Germinal center (tissue), 1 donor: ENCODE measurements at places on chromosomes 6 and 20.

GRCh38 chr6:153210083-153210482, 79.0 kb upstream of the RGS17 start:
- no peak for DNase-seq

- no peak for DNase-seq
Observed at GRCh38 chr6:167835260-167835659, 8.5 kb downstream of the AFDN start.

DNA sequence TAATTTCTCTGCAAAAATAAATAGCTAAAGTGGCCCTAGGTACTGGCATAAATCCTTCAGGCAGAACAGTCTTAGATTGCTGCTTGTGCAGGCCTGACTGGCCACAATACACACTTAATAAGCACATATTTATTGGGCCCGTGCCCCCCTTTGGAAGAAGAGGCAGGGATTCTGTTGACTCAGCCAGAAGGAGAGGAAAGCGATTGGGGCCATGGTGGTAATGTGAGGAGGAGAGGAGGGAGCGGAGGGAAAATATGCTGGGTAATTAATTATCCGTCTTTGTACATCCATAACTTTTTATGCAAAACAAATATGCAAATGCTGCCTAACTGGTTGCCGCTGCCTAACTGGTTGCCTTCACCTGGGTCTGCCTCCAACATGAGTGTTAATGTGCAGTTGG, 36.2 kb downstream of the CD40 start:
- no peak for DNase-seq

DNA sequence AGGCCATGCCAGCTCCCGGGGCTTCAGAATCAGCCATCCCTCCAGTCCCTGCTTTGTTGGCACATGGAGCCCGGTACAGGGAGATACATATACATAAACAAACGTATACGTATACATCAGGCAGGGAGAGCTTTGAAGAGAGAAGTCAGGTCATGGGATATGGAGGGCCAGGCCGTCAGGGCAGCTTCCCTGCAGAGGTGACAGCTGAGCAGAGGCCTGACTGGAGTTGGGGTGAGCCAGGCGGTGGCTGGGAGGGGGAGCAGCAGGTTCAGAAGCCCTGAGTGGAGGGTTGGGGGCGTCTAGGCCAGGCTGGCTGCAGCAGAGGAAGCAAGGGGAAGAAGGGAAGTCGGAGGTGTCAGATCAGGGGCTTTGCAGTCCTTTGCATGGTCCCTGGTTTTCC, 61.7 kb downstream of the STK35 start:
- no peak for DNase-seq

- DNase-seq, result no peak
Observed at GRCh38 chr6:94501516-94501915, 1075.8 kb upstream of the MANEA start.

DNA sequence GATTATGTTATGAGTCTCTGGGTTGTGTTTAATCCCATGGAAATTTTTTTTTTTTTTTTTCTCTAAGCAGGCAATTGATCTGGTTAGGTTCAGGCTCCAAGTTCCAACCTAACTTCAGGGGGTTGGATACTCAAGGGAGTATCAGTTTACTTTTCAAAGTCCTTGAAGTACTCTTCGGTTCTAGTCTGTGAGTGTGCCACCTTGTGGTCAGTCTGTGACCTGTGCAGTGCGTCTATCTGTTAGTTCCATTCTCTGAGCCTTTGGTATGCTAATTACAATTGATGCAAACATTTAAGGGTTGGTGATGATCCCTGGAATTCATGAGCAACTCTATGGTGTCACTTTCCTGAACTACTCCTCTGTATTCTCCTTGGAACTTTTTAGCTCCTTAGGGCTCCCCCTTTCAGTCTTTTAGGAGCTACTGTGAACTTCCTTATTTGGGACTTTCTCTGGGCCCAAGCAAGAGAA, 342.0 kb downstream of the SOX4 start:
- peak; percentile 7 for DNase-seq

DNA sequence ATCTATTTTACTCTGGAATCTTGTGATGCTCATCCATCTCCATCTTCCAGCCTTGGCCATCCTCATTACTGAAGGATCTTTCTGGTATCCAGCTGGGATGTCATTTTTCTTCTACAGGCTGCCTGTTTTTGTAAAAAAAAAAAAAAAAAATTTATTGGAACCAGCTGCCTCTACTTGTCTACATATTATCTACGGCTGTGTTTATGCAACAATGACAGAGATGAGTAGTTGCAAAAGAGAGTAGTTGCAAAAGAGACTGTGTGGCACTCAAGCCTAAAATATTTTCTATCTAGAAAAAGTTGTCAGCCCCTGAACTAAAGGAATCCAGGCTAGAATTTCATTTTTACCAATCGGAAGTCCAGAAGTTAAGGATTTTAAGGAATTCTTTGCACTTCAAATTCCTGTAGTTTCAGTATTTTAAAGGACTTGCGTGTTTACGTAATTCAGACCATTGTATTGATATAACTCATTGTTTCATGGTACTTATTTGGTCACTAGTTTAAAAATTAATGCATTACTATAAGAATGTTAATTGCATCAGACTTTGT, 38.6 kb upstream of the PLCG1 start:
- no peak for DNase-seq

- no peak for DNase-seq
Observed at GRCh38 chr6:23533311-23533710, 592.7 kb upstream of the NRSN1 start.

- DNase-seq, result no peak
Observed at GRCh38 chr20:53344891-53345290, 248.7 kb downstream of the ZNF217 start.

GRCh38 chr6:115393821-115394220, 666.9 kb downstream of the FRK start:
- DNase-seq, result no peak

DNA sequence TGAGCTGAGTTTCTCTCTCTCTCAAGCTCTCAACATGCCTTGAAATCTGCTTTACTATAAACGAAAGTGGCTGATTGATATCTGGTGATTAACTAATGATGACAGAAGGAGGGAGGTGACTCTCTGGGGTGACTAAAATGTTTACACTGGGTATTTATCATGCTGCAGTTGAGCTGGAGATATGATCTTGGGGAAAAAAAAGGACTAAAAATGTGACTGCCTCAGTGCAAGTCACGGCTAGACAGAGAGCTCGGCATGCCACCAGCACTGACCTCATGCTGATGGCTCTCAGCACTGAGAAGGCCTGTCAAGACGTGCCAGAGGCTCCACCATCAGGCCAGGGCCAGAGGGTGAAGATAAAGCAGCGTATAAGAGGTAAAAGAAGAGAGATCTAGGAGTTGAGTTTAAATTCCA, 103.1 kb upstream of the SPACA1 start:
- DNase-seq, result no peak

GRCh38 chr6:52958546-52959255, 36.4 kb downstream of the GSTA4 start:
- no peak for DNase-seq

- DNase-seq, result no peak
Observed at GRCh38 chr6:4727217-4727616, 49.0 kb upstream of the CDYL start.

- DNase-seq, result no peak
Observed at GRCh38 chr20:62363920-62364851, 2.9 kb downstream of the LAMA5 start.
